ENCODE measurements at places on chromosomes 2 and 18.

DNA sequence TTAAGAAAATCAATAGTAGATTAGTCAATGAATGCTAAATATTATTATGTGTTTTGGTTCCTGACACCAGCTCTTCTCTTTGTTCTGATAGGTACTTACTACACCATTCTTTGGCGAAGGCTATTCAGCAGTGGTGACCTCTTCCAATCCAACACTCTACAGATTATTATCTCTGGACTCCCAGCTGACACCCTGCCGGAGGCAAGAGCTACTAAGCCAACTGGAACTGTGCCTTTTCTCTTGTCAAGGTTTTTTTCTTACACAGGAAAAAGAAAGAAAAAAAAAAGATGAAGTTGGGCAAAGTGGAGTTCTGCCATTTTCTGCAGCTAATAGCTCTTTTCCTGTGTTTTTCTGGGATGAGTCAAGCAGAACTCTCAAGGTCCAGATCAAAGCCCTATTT is 11.7 kb downstream of the CDH7 start:
- no peak for DNase-seq

- no peak for DNase-seq
Observed at GRCh38 chr2:134441153-134441863, 187.4 kb downstream of the MGAT5 start.

GRCh38 chr18:62697636-62698035 is 17.7 kb upstream of the PHLPP1 start:
- DNase-seq, result no peak

- no peak for DNase-seq
Observed at GRCh38 chr2:41896186-41896846, 151.5 kb upstream of the PKDCC start.

DNA sequence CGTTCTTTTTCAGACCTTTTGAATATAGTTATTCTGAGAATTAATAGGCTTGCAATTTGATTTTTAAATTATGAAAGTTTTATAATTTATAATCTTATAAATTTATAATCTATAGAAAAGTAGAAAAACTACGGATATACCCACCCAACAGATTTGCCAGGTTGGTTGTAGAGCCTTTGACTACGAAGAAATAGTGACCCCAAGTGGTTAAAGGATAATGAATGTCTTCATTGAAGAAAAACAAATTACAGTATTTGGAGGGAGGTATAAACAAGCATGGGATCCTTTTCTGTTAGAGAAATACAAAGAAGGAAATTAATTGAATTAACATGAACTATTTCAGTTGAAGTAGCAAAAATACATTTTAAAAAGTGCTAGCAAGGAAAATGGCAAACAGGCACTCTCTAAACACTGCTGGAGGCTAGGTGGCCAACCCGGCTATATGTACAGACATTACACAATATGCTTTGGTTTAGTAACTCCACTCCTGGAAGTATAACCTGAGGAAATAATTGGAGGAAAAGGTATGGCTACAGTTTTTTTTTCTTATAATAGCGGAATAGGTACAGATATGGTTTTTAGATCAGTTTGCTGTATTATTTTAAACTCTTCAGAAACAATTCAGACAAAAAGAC is 110.9 kb downstream of the MIB1 start:
- DNase-seq, result no peak

DNA sequence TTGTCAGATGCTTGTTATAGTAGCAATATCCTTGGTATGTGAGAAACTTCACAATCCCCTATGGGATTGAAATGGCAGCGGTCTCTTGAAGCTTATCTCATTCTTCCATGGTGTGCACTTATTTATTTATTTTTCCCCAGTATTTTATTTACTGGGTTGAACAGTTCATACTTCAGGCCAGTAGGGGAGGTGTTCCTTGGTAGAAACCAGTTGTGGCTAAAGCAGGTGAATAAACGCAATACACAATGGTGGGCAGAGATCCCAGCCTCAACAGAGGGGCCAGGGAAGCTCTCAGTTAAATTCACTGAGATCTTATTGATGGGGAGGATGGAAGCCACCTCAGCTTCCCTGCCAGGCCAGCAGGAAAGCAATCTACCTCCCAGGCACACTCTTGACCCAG is 93.7 kb upstream of the SRD5A2 start:
- no peak for DNase-seq

DNA sequence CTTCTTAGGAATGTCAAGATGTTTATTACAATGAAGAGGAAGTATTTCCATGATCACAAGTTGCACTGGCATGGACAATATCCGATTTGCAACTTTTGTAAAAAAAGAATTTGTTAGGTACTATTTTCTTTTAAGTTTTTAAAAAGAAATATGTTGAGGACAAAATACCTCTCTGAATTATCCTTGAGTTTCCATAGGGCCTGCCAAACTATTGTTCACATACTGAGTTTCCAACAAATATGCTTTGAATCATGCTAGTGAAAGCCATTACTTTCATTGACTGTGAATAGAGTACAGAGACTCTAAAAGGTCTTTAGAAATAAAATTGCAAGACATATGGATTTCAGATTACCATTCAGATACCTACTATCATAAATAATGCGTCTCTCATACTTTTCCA is 566.1 kb downstream of the TMEM182 start:
- no peak for DNase-seq

GRCh38 chr2:23427350-23427749 is 42.4 kb downstream of the KLHL29 start:
- DNase-seq, result no peak

DNA sequence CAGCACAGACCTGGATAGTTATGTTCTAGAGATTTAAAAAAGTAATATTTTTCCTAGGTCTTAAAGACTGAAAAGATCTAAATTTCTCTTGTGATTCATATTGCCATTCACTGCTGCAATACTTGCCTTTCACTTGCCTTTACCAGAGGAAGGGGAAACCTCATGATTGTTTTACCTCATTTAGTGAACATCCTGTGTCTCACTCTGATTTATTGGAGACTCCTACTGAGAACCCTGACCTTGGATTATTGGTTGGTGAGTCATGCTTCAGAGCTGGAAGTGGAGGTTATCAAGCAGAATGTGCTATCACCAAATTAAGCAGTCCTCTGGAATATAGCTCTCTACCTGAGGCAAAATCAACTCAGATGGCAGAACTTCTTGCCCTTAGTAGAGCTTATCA is 500.5 kb downstream of the TSN start:
- no peak for DNase-seq

- no peak for DNase-seq
Observed at GRCh38 chr18:37451239-37451825, 114.3 kb downstream of the CELF4 start.

DNA sequence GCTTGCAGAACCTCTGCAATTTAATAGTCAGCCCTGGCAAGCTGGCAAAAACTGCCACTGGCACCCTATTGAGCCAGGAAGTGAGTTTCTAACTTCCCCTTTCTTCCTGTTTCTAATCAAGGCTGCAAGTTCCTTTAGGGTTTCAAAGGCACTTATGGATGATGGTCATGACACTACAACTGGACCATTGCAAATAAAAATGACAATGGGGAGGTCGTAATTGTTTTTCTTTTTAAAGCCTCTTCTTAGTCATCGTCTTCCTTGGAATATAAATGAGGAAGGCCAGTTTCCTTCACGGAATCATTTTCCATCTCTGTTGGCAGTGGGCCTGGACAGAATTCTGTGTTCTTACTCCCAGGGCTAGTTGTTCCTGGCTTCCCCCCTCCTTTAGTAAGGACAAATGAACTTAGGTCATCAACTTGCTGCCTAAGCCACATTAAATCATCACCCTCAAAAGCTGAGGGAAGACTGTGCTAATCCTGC is 35.8 kb downstream of the SH3RF3 start:
- no peak for DNase-seq

- DNase-seq, result no peak
Observed at GRCh38 chr2:102660070-102660469, 40.7 kb downstream of the SLC9A2 start.

DNA sequence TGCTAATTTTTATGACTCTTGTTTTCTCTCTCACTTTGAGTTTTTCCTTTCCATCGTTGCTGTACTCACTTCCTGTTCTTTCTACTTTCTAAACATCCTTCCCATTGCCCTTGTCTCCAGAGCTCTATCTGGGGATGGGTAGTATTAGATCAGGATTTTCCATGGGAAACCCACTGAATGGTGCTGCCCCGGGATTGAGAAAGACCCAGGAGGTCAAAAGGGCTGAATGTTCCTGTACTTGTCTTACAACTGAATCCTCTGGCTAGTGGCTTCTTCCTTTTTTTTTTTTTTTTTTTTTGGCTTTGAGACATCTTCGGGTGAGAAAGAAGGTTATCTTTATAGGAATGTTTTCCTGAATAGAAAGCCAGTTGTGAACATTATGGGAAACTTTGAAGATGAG is 364.8 kb upstream of the SLC14A2 start:
- no peak for DNase-seq

DNA sequence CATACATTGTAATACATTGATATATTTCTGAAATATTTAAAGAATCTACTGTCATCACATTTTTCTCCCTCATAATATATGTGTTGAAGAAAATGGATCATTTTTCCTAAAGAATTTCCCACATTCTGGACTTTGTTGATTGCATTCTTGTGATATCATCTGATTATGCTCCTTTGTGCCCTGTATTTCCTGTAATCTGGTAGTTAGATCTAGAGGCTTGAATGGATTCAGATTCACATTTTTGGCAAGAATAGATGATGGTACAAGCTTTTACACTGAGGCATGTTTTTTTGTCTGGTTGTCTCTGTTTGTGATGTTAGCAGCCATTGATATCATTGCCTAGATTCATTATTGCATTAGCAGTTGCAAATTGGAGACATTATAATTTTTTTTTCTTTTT is 13.4 kb downstream of the UBXN2A start:
- DNase-seq, result no peak

- no peak for DNase-seq
Observed at GRCh38 chr2:214545898-214546542, 135.2 kb downstream of the VWC2L start.

- no peak for DNase-seq
Observed at GRCh38 chr2:171389780-171390179, 44.0 kb downstream of the METTL8 start.

GRCh38 chr2:185074156-185074555 is 475.8 kb downstream of the ZNF804A start:
- no peak for DNase-seq

DNA sequence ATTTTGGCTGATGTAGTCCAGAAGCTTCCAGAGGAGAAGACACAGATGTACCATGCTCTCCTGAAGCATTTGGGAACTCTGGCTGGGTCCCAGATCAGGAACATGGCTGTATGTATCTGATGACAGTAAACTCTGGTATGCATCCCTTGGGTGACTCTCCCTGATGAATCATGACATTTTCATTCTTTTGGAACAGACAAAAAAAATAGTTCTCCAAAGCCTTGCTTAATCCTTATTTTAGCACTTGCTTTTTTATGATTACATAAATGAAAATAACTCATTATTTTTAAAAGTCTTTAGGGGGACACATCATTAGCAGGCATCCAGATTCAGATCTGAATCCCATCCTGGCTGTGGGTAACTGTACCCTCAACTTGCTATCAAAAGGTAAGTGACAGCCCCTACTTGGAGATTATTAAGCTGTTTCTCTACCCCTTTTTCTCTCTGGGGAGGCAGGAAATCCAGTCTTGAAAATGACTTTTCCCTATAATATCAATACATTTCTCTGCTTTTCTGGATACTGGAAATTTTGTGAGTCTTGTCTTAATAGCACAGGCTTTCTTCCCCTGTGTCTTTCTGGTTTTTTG is 23.3 kb downstream of the AOX1 start:
- DNase-seq, result no peak

- DNase-seq, result no peak
Observed at GRCh38 chr2:177598326-177599138, 206.0 kb downstream of the AGPS start.

GRCh38 chr2:171957061-171957460 is 34.8 kb downstream of the HAT1 start:
- DNase-seq, result no peak

- DNase-seq, result no peak
Observed at GRCh38 chr2:50785816-50786215, 246.1 kb downstream of the NRXN1 start.

DNA sequence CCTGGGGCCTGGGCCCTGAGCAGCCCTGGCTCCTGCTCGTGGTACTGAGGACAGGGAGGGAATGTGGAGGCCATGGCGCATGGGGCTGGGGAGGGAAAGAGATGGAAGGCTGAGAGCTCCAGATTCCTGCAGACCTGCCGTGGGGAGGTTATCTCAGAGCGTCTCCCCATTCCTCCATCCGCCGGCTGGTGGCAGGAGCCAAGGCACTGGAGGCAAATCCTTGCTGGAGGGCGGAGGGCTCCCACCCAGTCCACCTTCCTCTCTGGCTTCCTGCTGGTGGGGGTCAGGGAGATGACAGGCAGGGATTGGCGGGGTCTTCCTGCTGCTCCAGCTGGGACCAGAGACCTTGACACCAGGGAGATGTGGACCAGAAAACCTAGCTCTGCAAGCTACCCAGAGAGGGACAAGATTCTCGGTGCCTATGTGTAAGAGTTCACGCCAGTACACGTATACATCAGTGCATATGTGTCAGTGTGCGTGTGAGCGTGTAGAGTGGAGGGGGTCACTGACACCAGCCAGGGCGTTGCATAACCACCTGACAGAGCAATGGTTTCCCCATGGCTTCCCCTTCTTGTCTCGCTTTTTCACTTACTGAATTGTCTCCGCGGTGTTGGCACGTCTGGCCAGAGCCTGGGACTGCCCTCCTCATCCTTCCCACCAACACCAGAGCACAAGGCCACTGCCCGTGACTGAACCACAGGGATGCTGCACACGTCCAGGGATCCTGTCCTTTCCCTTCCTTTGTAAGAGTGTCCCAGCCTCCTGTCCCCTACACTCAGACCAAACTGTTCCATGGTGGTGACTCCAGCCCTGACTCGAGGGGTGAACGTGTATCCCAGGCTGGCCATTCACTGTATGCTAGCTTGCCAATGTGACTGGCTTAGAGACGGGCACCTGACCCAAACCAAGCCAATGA is 15.8 kb upstream of the SEMA4C start:
- no peak for DNase-seq

DNA sequence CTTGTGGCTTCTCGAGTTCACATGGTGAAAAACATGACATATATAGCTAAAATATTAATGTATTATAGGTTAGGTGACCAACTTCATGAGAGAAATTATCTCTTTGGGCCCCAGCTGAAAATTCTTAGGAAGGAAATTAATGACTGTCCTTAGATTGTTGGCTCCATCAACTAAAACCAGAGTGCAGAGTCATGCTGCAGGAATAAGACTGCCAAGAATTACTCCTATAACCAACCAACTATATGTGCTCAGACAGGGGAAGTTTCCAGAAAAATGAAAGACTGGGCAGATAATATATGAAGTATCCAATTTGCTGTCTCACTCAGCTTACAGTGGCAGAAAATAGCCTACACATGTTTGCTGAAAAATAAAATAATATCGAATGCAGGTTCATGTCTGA is 71.0 kb upstream of the TMEFF2 start:
- no peak for DNase-seq

Data from ecto neural progenitor cell (in vitro differentiated cells).